ENCODE measurements at places on chromosomes 4 and X.

GRCh38 chrX:13239272-13239671 lies 80.6 kb downstream of the ATXN3L start:
- no peak for DNase-seq

- DNase-seq = no peak
Observed at GRCh38 chr4:106707776-106708463, 328.2 kb downstream of the DKK2 start.

- no peak for DNase-seq
Observed at GRCh38 chr4:80434238-80434637, 98.7 kb downstream of the CFAP299 start.

- no peak for DNase-seq
Observed at GRCh38 chr4:95889662-95890061, 49.8 kb downstream of the PDHA2 start.

GRCh38 chr4:11623726-11624037 lies 195.0 kb upstream of the HS3ST1 start:
- no peak for DNase-seq

DNA sequence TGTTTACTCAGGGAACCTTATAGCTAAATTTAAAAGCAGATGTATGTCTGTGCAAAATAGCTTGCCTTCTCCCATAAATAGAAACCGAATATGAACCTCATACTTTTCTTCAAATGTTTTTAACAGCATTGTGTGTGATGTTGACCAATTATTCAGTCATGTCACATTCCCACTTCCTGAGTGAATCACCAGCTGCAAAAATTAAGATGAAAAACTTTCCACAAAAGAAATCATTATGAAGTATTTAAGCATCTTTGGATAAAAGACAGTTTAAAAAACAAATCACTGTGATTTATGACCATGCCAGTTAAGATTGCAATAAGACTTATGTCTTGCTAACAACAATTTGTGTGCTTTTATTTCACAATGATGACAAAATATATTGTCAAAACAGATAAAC lies 220.1 kb downstream of the PDGFC start:
- no peak for DNase-seq
